H7 (cell line): ENCODE measurements at places on chromosomes 6 and 20.

GRCh38 chr20:56163806-56164205, 84.7 kb upstream of the MC3R start:
- DNase-seq: no peak

- DNase-seq: no peak
Observed at GRCh38 chr6:2616811-2617210, 133.9 kb downstream of the MYLK4 start.

DNA sequence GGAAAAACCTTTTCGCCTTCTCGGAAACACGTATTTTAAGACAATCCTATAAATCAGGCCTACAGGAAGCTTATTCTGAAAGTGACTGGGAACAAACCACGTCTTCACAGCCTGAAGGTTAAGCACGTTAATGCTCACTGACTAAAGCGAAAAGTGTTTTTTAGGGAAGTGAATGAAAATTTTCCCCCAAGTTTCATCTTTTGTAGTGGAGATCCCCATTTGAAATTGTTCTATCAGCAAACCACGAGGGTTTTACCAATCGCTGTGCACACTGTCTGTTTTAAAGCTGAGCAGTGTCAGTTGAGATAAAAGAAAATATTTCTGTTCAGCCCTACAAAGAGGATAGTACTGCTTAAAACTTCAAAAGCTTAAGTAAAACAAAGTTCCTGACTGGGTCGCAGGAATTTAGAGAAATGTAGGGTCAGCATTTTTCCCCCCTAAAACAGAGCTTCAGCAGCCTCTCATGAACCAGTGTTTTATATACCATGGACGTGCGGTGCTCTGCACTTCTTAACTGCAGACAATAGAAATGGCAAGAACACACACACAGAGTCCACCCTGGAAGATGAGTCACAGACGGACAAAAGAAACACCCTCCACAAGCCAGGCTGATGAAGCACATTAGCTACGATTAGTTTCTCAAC, 34.9 kb downstream of the SLC22A23 start:
- DNase-seq: no peak

DNA sequence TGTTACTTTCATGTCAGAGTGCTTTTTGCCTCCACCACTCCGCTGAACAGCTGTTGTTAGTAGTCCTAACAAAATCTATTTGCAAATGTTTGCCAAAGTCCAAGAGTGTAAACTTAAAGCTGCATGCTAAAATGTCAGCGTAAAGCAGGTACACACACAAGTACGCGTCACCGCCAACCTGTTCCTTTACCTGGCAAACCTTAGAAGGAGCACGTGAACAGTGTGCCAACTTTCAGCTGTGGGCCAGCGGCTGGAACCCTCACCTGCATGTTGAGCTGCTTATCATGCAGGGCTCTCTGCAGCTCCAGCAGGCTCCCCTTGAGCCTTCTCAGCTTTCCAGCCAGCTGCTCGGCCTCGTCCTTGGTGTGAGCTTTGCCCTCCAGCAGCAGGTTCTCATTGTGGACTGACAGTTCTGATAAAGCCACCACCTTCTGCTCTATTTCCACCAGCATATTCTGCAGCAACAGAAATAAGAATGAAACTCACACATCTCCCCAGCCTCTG, 359.3 kb downstream of the SYNE1 start:
- no peak for DNase-seq

GRCh38 chr20:14916360-14916920, 579.0 kb upstream of the FLRT3 start:
- no peak for DNase-seq

- DNase-seq: no peak
Observed at GRCh38 chr6:104788400-104788799, 71.3 kb downstream of the HACE1 start.

GRCh38 chr20:53013847-53014246, 41.7 kb downstream of the TSHZ2 start:
- DNase-seq: no peak

DNA sequence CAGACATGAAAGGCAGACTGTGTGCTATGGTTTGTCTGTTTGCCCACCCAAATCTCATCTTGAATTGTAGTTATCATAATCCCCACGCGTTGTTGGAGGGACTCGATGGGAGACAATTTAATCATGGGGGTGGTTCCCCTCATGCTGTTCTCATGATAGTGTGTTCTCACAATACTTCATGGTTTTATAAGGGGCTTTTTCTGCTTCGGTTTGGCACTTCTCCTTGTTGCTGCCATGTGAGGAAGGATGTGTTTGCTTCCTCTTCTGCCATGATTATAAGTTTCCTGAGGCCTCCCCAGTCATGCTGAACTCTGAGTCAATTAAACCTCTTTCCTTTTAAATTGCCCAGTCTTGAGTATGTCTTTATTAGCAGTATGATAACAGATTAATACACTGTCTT, 47.2 kb upstream of the MICB start:
- no peak for DNase-seq

- DNase-seq: no peak
Observed at GRCh38 chr6:89950879-89951391, 56.7 kb downstream of the GJA10 start.

DNA sequence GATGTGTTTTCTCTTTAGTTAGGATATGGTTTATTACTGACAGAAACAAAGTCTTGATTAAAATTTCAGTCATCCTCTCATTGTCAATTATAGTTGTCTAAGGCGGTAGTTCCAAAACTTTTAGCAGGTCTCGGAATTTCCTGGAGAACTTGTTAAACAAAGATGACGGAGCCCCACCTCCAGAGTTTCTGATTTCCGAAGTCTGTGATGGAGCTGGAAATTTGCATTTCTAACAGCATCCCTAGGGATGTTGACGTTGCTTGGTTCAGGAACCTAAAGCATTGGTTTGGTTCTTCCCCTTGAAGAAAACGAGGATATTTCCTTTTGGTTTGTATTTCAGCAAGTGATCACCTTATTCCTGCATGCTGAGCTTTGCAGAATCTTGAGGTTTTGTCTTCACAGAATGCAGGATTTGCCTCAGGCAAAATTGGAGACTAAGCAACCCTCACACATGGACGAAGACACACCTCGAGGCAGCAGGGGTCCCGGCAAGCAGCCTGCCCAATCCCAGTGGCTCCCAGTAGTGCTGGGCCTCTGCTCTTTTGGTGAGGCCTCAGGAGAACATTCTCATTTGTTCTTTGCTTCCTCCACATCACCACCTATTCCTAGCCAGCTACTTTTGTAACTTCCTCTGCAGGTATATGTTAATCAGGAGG, 187.1 kb upstream of the PHACTR1 start:
- DNase-seq: no peak

DNA sequence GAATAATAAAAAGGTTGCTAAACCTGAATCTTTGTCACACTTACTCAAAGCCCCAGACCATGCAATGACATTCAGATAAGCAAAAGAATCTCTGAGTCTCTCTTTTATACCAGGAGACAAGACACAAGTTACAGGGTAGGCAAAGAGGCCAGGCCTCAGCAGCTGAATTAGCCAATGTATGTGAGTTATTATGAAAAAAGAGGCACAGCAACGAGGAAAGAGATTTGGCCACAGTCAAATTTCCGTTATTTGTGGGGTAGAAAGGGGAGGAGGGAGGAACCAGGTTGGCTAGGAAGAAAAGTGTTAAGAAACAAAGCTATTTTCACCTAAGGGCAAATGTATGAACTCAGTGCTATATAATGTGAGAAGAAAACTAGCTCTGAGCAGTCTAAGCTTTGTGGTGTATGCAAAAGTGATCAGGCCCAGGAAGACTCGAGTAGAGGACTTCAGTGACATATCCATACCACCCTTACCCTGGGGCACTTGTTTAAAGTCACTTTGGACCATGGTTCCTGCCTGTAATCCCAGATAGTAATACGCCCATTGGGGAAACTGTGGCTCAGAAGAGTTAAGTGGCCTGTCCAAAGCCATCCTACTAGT, 19.1 kb downstream of the IPCEF1 start:
- DNase-seq: no peak

DNA sequence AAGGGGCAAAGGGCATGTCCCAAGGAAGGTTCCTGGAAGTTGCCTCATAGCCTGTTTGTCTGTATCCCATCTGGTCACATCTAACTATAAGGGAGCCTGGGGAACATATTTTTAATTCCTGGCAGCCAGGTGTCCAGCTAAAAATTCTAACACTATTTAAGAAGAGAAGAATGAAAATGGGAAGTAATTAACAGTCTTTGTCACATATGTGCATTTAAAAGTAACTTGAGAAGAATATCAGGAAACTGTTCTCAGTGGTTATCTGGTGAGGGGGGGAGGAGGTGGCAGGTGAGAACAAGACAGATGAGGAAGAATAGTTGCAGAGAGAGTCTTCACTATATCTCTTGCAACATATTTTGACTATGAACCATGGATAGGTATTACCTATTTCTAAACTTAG, 75.5 kb upstream of the ELOVL5 start:
- DNase-seq: no peak

DNA sequence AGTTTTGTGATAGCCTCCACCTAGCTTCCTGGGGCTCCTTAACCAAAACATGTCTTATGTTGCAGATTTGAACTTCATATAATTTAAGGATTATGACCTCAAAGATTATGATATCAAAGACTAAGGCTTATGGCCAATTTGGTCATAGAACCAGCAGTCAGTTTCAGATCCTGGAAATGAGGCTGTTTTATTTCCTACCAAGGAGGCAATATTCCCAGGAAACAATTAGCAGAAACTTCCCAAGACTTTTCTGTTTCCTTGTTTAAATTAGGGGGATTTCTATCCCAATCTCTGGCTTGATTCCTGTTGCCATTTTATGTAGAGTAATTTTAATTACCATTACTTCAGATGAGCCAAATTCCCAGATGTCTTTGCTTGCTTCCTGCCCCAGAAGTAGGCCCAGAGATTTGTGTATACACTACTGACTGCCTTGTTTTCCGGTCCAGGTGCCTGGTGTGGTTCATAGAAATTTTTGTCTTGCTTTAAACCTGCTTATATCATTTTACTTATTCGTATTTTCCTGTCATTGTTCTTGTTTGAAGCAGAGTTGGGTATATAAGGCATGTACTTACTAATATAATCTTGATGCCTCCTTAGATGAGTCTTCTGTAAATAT, 119.2 kb upstream of the TMEM170B start:
- DNase-seq: no peak

GRCh38 chr6:167394820-167395219, 69.9 kb downstream of the TTLL2 start:
- DNase-seq: no peak

GRCh38 chr6:149544646-149545257, 1.1 kb downstream of the PPIL4 start:
- DNase-seq: no peak

- no peak for DNase-seq
Observed at GRCh38 chr6:148448369-148449012, 105.9 kb downstream of the SASH1 start.
